ENCODE measurements at places on chromosomes 16 and 17.

DNA sequence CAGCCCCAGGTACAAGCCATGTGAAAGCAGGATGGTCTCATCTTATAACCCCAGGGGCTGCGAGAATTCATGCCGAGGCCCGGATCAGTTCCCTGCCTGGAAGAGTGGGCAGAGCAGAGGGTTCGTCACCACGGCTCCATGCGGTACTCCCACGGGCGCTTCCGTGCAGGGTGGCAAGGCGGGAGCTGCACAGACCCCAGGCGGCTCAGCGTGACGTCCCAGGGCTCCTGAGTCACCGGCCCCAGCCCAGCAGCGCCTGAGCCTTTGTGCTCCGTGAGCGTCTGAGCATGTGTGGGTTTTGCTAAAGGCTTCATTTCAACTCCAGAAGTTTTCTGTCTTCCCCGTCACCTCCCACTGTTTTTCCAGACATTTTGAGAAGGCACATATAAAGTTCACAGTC lies 71.2 kb upstream of the CHMP6 start:
- no peak for DNase-seq

DNA sequence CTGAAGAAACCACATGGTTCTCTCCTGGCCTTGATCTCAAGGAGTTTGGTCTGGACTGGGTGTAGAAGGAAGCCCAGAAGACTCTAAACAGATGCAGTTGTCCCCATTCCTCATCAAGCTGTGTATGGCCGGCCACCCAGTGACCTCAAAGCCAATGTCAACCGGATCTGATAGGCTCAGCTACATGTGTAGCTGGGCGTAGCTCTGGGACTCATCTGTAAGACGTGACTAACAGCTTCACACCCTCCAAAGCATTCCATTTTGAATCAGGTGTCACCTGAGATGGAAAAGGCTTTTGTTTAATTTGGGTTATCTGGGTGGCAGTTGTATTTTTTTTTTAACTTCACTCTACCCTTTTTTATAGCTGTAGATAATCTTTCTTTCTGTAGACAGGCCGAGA lies 130.4 kb downstream of the ABCC12 start:
- no peak for DNase-seq

DNA sequence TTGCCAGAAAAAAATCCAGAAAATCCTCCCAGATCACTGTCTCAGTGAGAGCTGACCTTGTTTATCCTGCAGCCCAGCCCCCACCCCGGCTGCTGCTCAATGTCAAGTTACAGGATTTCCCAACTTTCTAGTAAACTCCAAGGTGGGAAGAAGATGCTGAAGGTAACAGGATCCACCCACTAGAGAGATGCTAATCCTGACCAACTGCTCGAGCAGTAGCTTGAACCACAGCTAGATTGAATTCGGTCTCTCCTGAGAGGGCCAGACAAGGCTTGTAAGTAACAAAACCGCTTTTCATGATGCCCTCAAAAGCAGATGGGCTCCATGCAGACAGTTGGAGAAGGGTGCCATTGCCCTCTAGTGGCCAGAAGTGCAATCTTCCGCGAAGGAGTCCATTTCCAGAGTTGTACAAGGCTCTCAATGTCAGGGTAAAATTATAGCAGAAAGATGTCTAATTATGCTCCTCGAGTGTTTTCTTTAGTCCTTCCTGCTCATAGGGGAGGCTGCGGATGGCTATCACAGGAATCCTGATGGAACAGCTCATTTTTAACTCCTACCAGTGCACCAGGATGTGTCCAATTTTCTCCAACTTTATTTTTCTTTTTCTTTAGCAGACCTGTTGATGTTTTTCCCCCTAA lies 3.9 kb downstream of the CDH11 start:
- DNase-seq: peak; percentile 83

GRCh38 chr16:30166202-30166902 lies 17.1 kb upstream of the CORO1A start:
- no peak for DNase-seq

DNA sequence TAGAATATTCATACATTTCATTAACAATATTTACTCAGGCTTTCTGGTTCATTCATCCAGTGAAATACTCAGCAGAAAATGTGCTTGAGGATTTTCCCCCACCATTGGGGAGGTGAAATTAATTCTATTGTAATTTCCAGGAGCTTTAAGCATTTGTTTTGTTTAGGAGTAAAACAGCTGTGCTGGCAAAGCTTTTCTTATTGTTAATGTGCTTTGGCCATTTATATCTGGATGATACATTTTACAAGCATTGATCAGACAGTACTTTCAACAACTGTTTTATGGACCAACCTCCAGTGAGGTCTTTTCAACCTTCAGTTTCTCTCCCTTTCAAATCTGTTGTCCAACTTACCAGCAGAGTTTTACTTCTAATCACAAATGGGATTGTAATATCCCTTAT lies 672.4 kb downstream of the CDH11 start:
- no peak for DNase-seq

DNA sequence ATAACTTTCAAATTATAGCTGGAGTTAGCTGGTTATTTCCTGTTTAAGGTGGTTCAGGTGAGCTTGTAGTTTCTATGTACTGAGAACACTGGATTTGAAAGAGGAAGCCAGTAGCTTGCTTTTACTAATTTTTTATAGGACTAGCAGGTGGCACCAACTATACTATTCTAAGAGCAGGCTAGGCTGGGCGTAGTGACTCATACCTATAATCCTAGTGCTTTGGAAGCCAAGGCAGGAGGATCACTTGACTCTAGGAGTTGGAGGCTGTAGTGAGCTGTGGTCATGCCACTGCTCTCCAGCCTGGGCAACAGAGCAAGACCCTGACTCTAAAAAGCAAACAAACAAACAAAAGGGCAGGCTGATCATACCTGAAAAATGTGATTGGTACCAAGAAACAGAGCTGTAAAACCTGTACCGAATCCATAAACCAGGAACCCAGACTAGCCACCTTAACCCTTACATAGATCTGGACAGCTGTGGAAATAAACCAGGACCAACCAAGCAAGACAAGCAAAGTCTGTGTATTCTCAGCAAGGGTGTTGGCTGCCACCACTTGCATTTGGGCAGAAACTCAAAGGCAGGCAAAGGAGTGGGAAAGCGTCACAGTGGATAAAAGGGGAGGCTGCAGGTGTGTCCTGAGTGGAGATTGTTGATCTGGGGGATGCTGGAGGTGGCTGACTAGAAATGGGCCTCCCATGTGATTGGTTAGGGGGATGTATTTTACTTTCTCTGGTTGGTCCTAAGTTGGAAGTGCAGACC lies 36.3 kb downstream of the SLC47A1 start:
- no peak for DNase-seq

- no peak for DNase-seq
Measured at GRCh38 chr17:41806685-41807445, 4.9 kb downstream of the P3H4 start.

DNA sequence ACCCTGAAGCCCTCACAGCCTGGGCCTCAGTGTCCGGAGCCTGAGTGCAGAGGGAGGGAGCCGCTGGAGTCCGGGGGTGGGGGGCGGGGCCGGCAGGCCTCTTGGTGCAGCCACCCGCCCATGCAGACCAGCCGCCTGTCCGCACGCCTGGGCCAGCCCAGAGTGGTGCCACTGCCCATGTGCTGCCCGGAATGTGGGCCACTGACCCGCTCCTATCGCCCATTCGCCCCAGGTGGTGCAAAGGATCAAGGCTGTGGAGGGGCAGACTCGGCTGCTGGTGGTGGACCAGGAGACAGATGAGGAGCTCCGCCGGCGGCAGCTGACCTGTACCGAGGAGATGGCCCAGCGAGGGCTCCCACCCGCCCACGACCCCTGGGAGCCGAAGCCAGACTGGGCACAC lies 2.6 kb downstream of the NHERF2 start:
- no peak for DNase-seq
